ENCODE measurements at places on chromosomes 13 and 19.

DNA sequence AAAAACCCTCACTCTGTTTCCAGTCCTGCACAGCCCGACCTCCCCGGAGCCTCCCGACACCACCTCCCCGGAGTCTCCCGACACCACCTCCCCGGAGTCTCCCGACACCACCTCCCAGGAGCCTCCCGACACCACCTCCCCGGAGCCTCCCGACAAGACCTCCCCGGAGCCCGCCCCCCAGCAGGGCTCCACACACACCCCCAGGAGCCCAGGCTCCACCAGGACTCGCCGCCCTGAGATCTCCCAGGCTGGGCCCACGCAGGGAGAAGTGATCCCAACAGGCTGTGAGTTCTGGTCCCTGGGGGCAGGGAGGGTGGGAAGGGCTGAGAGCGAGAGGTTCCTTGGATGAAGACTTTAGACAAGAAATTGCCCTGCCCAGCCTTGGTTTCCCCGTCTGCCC, 5.4 kb downstream of the MADCAM1 start:
- no peak for DNase-seq

GRCh38 chr13:100721885-100722512, 47.4 kb upstream of the TMTC4 start:
- peak; percentile 13 for DNase-seq

DNA sequence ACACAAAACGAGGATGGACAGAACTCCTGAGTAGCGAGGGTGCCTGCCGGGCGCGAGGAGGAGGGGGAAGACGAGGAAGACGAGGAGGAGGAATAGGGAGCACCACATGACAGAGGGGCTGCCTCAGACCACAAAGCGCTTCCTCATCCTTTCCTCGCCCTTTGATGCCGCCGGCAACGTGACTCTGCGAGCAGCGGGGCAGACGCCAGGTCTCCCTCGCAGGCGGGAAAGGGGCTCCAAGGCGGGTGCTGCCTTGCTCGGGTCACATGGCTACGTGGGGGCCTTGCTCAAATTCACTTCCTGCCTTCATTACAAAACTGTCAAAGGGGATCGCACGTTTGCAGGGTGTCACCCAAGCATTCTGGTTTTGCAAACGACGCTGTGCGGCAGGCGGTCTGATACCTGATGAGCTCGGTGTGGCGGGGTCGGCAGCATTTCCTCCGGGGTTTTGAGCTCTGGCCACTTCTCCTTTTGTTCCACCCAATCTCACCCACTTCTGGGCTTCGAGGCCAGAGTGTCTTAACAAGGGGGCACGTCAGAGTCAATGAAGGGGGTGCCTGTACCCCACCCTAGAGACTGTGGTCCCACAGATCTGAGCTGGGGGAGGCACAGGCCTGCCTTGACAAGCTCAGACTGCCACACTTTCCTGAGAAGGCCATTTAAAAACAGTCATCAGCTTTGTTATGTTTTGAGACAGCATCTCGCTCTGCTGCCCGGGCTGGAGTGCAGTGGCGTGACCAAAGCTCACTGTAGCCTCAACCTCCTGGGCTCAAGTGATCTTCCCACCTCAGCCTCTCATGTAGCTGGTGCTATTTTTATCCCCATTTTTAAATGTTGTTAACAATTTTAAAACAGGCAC, 14.9 kb downstream of the MAP2K2 start:
- DNase-seq, result no peak

GRCh38 chr13:39037410-39037879, 444 bp downstream of the PROSER1 start:
- DNase-seq, result no peak

- no peak for DNase-seq
These were observed 1190.5 kb upstream of the SLC10A2 start for GRCh38 chr13:104256701-104257100.

- DNase-seq, result no peak
These were observed 3.0 kb upstream of the NANOS2 start for GRCh38 chr19:45917421-45918091.

DNA sequence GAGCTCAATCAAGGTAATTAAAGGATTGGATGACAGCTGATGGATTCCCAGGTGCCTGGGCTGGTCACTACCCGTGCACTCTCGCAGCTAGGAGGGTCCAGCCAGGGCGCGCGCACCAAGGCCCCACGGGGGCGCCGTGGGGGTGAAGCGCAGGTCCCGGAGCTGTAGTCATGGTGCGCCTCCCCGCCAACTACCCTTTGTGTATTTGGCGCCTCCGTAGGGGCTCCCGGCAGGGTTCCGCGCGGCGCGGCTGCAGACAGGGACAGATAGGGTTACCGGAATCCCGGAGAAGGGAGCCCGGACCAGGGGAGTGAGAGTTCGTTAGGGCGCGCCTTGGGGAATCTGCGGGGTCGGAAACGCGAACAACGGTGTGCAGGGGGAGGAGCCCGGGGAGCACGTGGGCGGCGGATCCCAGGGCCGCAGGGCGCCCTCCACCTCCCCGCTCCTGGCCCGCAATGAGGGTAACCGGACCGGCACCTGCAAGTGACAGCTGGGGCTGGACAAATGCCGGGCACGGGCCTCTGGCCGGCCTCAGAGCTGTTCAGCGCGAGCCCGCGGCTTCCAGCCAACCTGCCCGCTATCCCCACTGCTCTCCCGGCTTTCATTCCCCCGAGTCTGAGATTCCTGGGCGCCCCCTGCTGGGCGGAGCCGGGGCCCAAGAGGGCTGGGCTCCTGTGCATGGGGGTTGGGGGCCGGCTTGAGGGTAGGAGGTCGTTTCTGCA, 3.4 kb upstream of the PRAM1 start:
- DNase-seq, result peak; percentile 62

DNA sequence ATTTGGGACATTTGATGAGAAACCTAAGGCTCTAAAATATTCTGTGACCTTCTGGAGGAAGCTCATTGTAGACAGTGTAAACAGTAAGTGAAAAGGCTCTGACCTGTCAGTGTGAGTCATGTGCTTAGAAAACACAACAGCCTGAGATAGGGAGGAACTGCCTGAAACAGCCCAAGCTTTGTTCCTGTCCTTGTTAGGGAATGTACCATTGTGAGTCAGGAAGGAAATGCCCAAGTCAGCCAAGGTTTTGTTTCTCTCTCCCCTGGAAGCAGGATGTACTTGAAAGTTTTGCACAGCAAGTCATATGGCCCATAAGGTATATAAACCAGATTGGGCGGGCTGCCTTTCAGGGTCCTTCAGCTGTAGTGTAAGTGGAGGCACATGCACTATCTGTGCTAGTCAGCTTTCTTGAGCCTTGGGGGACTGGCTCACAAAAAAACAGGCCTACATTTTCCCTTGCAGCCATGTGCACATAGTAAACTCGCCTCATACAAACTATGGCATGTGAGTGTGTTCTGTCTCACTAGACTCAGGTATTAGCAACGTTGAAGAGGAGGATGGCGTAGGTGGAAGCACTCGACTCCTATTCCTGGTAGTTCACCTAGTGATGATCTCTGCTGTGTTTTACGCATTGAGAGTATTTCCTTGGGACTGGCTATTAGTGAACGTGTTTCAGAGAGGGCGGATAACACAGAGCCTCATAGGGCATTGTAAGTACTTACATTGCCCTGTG, 141.2 kb upstream of the KLHL1 start:
- no peak for DNase-seq

DNA sequence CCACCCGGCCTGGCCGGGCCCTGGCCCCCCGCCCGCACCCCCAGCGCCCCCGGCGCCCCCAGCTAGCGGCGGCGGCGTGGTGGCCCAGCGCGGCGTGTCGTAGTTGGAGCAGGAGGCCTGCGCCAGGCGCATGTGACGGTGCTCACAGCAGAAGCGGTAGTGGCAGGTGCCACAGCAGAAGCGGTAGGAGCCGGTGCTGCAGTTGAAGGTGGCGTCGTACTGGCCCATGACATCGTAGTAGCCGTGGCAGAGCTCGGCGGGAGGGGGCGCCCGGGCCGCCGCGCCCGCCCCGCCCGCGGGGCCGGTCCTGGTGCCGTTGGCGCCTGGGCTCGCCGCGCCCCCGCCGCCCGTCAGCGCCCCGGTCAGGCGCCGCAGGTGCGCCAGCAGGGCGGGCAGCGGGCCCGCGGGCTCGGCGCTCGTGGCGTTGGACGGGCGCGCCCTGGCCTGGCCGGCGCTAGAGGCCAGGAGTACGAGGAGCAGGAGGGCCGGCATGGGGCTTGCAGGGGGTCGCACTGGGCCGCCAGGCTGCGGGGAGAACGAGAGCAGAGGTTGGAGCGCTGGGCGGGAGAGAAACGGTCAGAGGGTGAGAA, 633 bp downstream of the SHISA7 start:
- DNase-seq, result no peak

DNA sequence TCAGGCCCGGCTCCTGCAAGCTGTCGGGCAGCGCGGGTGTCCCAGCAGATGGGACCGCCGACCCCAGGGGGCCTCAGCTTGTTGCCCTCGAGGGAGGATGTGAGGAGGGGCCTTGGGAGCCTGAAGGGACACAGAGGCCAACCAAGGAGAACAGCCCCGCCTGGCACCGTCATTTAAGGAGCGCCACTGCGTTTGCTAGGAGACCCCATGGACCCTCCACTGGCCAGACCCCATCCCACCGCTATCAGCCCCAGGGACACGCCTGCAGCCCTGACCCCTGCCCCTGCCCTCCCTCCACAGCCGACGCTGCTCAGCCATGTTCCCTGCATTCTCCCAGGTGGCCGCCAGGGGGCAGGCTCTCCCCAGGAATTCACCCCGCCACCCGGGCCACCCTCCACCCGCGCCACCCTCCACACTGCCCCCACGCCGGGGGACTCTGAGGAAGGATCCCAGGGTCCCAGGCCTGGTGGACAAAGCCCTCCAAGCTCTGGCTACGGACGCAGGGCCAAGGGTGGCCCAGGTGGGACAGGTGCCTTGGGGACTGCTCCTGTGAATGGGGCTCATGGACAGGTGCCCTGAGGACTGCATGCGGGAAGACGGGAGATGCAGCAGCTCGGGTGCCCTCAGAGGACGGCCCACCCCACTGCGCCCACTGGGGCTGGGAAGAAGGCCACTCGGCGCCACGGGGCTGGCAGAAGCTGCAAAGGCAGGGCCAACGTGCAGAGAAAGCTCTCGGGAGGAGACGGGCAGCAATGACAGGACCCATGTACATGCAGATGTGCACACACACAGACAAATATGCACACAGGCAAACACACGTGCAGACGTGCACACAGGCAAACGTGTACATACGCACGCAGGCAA, 34.4 kb downstream of the PIP5K1C start:
- peak; percentile 93 for DNase-seq

DNA sequence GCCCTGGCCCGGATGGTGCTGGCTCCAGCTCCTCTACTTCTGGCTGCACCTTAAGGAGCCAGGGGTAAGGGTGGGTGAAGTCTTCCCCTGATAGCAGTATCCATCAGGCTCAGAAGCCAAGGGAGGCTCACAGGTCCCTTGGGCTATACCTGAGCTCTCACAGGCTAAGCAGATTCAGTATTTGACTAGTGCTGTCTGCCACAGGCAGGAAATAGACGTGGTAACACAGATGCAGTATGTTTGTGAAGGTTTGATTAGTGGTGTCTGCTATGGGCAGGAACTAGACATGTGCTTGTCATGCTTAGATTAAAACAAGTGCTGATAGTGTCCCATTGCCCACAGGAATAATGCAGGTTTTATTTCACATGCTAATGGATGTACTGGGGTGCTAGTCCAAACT, 4.0 kb downstream of the SYT5 start:
- DNase-seq, result no peak

GRCh38 chr13:59261928-59262488, 901.7 kb downstream of the DIAPH3 start:
- no peak for DNase-seq

- DNase-seq, result no peak
These were observed 84.5 kb downstream of the LRRC63 start for GRCh38 chr13:46296115-46296822.

DNA sequence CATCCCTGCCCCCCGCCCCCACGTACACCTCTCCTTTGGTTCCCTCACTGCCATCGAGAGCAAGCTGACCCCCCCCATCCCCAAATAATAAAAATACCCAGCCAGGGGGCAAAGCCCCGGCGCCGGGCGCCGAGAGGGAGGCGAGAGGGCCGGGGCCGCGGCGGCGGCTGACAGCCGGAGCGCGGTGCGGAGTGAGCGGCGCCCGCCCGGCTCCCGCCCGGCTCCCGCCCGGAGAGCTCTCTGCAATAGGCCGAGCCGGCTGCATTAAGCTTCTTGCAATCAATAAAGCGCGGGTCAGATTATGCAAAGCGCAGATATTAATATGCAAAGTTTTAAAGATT, 40.9 kb downstream of the DEDD2 start:
- no peak for DNase-seq

DNA sequence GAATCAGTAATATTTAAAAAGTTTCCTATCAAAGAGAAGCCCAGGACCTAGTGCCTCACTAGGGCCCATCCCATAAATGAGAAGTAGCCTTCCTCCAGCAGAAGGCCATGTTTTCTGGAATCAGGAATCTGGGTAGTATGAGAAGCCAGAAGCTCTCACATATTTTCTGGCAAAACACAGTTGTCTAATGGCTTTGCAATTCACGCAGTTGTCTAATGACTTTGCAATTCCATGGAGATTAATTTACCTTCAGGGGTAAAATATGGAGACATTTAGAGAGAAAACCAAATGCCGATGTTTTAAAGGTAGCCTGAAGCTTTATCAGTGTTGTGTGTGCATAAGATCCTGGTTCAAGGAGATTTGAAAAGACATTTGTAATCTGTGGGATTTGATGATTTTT, 29.8 kb upstream of the SIAH3 start:
- no peak for DNase-seq

DNA sequence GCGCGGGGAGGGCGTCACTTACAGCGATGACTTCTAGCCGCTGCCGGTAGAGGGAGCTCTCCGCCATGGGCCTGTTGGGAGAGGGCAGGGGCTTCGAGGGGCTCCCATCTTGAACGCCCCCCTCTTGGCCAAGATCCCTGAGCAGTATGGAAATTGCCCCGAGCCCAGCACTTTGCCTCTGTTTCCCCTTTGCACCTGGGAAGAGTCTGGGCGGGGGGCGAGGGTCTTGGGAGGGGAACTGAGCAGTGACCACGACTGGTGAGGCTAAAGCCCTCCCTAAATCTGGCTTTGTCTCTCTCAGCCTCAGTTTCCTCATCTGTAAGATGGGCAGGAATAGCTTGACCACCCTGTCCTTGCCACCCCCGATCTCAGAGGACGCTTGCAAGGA, 2.8 kb downstream of the PALM3 start:
- DNase-seq, result peak; percentile 39

DNA sequence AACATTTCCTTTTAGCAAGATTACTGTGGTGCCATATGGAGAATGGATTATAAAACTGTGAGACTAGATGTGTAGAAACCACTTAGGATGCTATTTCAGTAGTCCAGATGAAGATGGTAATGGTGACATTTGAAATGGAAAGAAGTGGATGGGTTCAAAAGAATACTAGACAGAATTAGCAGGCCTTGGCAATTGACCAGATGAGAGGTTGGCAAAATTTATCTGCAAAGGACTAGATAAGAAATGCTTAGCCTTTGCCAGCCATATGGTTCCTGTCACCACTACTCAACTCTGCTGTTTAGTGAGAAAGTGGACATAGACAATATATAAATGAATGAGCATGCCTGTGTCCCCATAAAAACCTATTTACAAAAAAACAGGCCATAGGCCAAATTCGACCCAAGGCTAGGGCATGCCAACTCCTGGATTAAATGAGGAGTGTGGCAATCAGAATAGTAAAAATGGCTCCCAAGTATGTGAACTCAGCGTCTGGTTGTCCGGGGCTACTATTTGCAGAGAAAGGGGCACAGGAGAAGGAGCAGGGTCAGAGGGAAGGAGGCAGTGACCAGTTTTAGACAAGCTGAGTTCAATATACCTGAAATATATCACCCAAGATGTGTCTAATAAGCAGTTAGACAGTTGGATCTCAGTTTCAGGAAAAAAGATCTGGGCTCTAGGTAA, 98.4 kb downstream of the ENOX1 start:
- DNase-seq, result no peak

Measured in activated CD8-positive, alpha-beta memory T cell treated with anti-CD3 and anti-CD28 coated beads for 48 hours (primary cell).